A172 (cell line): ENCODE measurements at places on chromosomes 4 and X. TPM values are rescaled to one million over a fixed set of nuclear protein-coding genes. Genes with fewer than 3 reads are reported as not detected.
A peak's percentile ranks its signal among the peaks of the same experiment; 100 is the strongest.

Gene DMP1
- not detected in 2 replicates for total RNA-seq

Gene SLIT2
- total RNA-seq = 14.6 and 16.8 TPM in 2 replicates

Gene PABPC4L
- 6.2 and 7.8 TPM in 2 replicates for total RNA-seq

Gene DKK2
- 0.22 TPM in 1 of 2 replicates, not detected in the other for total RNA-seq

Gene PROM1
- 0.02 TPM in 1 of 2 replicates, not detected in the other for total RNA-seq

Gene CSAG2
- total RNA-seq = not detected in 2 replicates

Gene FNIP2
- 8.0 and 10.8 TPM in 2 replicates for total RNA-seq

Gene AMMECR1
- total RNA-seq = 7.8 and 8.3 TPM in 2 replicates

- DNase-seq = peak; percentile 71
Measured at GRCh38 chrX:3094261-3094660, 53.0 kb downstream of the ARSF start.

- DNase-seq = no peak
Measured at GRCh38 chrX:81003491-81004185, 194.0 kb upstream of the BRWD3 start.

- DNase-seq = no peak
Measured at GRCh38 chr4:83885256-83886182, 349.6 kb downstream of the GPAT3 start.

DNA sequence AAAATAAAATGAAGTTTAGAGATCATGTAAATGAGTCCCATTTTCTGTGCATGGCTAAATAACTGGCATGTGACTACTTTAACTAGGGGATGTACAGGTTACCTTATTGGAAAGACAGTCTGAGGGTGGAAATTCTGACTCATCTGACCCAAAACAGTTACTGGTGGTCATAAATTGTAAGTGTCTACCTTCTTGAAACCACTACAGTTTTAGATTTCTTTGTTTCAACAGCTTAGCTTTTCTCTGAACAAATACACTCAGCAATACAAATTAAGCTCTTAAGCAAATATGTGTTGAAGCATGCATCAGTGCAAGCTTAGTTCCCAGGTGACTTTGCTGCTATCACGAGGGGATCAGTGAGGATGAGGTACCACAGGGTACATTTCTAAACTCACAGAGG, 60.7 kb upstream of the PGM2 start:
- peak; percentile 4 for DNase-seq

GRCh38 chr4:55503169-55503568, 43.5 kb downstream of the CLOCK start:
- DNase-seq = peak; percentile 70

DNA sequence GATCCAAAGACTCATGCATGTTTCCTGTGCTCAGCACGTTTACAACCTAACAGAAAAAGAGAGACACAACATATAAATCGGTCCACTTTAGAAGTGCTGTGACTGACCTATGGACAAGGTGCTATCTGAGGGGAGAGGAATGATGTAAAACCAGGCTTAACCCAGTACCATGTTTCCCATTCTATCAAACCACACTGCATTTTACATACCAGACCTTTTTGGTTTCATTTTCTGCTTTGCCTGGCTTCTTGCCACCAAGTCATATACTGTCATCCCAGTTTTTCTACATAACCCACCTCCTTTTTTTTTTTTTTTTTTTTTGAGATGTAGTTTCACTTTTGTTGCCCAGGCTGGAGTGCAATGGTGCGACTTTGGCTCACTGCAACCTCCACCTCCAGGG, 82.2 kb downstream of the KLF8 start:
- DNase-seq = peak; percentile 0

DNA sequence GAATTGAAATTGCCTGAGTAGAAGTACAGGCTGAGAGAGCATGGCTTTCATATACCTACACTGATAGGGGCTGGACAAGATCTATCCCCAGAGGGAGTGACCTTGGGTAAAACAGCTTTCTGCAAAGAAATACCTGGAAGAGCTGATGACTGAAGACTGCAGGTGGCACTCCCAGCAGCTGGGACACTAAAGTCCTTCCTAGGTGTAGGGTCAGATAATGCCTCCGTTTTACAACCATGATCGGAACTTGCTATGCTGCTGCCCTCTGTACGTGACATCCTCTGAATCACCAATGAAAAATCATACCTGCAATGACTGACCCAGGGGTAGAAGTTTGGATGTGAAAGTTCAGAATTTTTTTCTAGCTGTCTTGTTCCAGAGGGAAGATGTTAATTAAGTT, 107.2 kb upstream of the WDR1 start:
- DNase-seq = no peak
